ENCODE measurements at places on chromosomes 4 and X.

- DNase-seq: no peak
These were observed 193.0 kb downstream of the IDS start for GRCh38 chrX:149312097-149312496.

DNA sequence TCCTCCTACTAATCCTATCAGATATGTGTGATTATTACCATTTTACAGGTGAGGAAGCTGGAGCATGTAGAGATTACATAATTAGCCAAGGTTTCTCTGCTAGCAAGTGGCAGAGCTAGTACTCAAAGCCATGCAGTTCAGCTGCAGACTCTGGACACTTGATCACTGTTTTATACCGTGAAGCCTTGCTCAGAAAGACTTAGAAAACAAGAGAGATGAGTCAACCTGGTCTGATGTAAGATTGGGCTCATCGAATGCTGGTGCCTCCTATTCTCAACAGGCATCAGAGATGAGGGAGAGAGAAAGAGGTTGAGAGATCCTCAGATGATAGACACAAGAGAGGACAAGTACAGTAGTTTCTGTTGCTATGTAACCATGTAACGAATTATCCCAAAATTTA, 19.0 kb upstream of the PDE5A start:
- no peak for DNase-seq

- DNase-seq: no peak
These were observed 39.7 kb downstream of the LGI2 start for GRCh38 chr4:24991015-24991414.

GRCh38 chr4:73725985-73726384, 14.4 kb upstream of the CXCL8 start:
- DNase-seq: no peak

DNA sequence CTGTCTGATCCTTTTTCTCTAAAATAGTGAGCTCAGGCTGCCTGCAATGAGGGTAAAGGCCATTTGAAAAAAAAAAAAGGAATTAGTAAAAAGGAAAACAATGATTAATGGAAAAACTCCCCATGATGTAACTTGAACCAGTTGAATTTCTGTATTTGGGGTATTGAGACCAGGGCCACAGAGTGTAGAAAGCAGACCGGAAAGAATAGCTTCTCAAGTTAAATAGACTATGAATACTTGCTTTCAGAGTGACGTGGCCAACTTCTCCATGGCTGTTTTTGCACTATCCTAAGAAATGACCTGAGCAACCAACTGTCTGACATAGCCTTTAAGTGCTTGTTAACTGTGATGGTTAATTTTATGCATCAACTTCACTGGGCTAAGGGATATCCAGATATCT, 222.1 kb upstream of the INTU start:
- no peak for DNase-seq

DNA sequence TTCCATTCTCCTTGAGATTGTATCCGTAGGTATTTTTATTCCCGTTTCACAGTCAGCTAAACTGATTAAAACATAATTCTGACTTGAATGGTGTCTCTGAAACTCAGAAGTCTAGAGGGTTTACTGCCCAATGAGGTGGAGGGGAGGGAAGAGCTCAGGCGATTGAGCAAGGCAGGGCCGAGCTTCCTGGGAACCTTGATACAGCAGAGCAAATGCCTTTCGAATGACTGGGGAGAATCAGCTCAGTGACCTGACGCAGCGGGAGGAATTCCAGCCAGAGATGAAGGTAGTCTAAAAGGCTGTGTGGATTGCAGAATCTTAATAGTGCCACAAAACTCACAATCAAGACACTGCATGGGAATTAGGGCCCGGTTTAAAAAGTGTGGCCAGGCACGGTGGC, 233.6 kb downstream of the EVC2 start:
- no peak for DNase-seq

GRCh38 chrX:147891896-147892295, 19.8 kb upstream of the FMR1 start:
- no peak for DNase-seq

DNA sequence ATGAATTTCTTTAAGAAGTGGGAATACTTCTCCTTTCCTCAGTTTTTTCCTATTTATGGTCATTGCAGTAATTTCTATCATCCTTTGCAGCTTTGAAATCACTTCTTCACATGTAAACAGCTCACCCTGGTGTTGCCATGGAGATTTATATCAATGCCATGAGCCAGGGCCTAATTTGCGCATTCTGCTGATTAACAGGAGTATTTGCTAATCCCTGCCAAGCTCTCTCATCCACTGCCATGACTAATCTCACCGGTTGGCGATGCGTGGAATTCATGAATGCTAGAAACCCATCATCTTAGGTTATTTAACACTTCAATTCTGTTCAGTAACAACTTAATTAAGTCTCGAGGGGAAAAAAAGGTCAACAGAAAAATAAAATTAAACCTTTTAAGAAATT, 11.8 kb upstream of the FGF13 start:
- no peak for DNase-seq

- DNase-seq: no peak
These were observed 68.5 kb downstream of the UBA6 start for GRCh38 chr4:67632492-67632891.

GRCh38 chr4:7638489-7638888, 203.8 kb upstream of the PSAPL1 start:
- no peak for DNase-seq

- no peak for DNase-seq
These were observed 37.3 kb downstream of the MAGEB17 start for GRCh38 chrX:16204538-16204937.

- no peak for DNase-seq
These were observed 541.4 kb upstream of the BOD1L1 start for GRCh38 chr4:14168919-14169318.

- DNase-seq: no peak
These were observed 85.8 kb downstream of the KIT start for GRCh38 chr4:54743562-54743961.

- no peak for DNase-seq
These were observed 62.7 kb upstream of the USP9X start for GRCh38 chrX:41022566-41022965.

- DNase-seq: no peak
These were observed at the start of gene SLC2A9 for GRCh38 chr4:10020871-10021652. Gene SLC2A9, minus strand, starts transcription at chr4:10021497. Its CDS starts 68 bp downstream, at chr4:10021429.
